Posterior vena cava (tissue), 2 donors: ENCODE measurements at places on chromosomes 4 and X. TPM values are rescaled to one million over a fixed set of nuclear protein-coding genes. Genes with fewer than 3 reads are reported as not detected.

TMEM156 gene
- 0.65 TPM for total RNA-seq

GRCh38 chr4:156756118-156756517 is 215.5 kb downstream of the PDGFC start:
- no peak for DNase-seq

LRIT3 gene
- total RNA-seq, result 0.09 TPM

DNA sequence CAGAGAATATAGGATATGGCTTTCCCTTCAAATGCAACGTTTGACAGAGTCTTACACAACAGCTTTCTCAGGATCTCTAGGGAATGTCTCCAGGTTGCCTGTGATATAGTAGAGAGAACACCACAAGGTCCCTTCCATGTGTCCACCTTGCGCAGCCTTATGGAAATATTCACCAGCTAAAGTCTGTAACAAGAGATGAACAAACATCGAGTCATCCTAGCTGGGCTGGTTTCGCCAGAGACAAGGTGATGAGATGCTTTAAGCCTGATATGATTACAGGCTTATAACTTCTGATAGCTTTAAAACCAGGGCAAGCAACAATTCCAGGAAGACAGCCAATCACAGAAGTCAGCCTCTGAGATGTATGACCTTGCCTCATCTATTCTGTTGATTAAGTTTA is 83.8 kb downstream of the SEL1L3 start:
- no peak for DNase-seq

DNA sequence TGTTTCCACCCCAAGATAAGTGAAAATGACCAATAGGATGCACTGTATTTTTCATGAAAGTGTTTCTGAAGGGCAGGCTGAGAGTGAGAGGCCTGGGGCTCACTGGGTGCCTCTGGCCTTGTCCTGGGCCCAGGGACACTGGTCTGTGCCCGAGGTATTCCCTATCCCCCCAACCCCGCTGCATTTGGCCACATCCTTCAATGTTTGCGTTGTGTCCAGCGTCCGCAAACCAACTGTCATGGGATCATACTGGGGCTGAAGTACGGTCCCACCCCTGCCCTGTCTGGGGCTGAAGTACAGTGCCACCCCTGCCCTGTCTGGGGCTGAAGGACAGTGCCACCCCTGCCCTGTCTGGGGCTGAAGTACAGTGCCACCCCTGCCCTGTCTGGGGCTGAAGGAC is 22.0 kb upstream of the MSANTD1 start:
- peak; percentile 41 for DNase-seq

DNA sequence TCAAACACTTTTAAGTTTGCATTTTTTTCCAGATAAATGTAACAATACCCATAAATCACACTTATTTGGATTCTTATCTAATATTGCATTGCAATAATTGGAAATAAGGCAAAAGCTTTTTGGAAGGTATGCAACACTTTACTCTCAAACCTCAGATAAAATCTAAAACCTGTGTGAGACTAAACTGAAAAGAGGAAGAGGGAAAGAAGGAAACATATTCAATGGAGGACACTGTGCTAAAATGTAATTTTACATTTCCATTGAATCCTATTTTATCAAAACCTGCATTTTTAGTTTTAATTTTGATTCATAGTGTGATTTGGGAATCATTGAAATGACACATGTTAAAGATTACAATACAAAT is 99.4 kb downstream of the HPGD start:
- no peak for DNase-seq

DNA sequence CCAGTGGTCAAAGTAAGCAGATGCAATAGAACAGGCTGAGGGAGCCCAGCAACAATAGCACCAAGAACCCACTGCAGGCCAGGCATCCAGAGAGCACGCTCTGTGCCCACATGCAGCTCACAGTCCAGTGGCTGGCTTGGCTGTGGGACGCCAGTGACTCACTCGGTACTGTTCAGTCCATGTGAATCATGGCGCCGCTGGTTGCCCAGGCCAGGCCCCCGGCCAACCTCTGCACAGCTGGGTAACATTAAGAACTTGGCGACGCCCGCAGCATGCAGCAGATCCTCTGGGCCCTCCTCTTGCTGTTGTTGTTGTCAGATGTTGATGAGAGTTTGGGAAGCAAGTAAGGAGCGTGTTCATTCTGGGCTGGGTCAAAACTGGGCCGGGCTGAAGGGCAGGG is 60.5 kb downstream of the MSX1 start:
- peak; percentile 92 for DNase-seq

- DNase-seq, result no peak
Measured at GRCh38 chrX:21728276-21728968, 29.5 kb downstream of the SMPX start.

XAGE1B gene
- total RNA-seq, result not detected

RTL5 gene
- 10.7 TPM for total RNA-seq

DNA sequence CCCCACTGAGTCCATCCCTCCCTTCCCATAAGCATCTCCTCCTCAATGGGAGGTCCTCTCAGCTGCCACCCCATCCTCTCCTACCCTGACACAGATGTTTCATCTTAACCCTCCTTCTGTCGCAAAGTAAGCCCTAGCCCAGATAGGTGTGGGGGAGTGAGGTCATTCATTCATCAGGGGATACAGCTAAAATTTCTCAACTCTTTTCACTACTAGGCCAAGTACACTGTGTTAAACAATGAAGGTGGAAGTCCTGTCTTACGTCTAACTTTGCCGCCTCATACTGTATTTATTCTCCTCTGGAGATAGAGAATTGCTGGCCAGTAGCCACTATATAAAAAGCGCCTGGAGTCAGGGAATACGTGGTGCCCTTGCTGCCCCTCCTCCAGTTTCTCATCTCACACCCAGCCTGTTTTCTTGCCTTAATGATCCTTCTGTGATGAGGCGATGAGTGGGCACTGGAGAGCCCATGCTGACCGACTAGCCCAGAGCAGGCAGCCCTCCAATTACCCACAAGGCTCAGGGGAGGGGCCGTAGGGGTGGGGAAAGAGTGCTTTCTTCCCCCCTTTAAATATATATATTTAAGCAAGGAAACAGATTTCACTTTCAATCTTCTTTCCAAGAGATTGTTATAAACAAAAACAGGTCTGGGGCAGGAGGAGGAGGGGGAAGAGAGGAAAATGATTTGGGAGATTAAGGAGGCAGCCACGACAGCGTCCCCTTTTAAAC is 149.5 kb downstream of the PJA1 start:
- DNase-seq, result no peak

CXCL13 gene
- total RNA-seq, result not detected

DNA sequence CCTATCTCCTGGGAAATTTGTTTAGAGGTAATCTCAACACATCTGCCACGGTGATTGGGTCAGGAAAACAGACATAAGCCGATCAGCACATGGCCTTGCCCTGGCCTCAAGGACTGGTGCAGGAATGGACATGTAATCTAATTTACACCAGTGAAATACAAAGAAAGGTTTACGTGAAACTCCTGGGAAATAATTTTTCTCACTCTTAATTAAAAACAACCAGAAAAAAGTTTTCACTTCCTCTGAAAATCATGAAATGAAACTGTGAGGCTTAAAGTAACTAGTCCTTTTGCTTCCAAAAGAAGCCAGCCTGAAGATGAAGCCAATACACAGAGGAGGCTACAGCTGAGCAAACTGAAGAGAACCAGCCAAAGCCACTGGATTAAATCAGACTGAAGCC is 154.1 kb upstream of the FAM241A start:
- no peak for DNase-seq

DNA sequence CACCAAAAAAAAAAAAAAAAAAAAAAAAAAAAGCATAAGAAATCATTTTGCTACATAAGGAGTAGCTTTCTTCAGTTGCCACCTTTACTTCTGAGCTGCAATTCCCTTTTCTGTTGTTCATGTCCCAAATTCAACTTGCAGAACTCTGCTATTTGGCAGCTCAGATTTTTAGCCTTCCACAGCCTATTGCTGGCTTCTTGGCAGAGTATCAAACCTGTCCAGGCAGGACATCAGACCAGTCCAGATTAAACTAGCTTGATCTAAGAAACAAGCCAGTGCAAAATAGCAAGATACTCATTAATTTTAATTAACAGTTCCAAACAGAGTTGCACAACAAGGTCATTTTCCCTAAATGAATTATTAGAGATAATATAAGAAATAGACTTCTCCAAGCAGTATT is 123.6 kb upstream of the NR3C2 start:
- DNase-seq, result no peak

DNA sequence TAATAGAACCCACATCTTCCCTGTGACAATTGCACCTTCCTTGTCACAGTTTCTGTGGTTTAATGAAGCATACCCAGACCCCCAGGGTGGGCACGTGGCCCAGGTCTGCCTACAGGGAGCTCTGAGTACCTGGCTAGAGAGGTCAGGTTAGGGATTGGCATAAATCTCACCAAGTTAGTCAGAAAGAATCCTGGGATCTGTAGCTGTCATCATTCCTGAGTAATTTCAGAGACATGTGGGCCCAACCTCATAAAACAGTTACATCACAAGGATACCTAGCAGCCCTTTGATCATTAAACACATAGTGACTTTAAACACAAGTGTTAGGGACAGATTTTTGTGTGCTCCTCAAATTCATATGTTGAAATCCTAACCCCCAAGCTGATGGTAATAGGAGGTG is 123.0 kb downstream of the KDR start:
- no peak for DNase-seq

GRCh38 chrX:49840679-49841078 is 11.6 kb downstream of the PAGE4 start:
- DNase-seq, result peak; percentile 79

DNA sequence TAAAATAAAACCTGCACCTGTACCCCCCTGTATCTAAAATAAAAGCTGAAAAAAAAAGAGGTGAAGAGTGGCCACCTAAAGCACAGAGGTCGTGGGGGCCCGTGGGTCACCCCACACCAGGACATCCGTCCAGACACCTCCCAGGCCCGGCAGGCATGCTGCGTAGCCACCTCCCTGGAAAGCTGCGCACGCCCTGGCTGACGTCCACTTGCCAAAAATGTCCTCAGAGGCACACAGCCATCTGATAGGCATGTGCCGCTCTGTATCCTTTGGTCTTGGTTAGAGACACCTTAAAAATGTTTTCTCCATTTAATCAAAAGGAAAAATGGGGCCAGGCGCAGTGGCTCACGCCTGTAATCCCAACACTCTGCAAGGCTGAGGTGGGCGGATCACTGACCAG is 17.7 kb downstream of the FAM53A start:
- no peak for DNase-seq

DNA sequence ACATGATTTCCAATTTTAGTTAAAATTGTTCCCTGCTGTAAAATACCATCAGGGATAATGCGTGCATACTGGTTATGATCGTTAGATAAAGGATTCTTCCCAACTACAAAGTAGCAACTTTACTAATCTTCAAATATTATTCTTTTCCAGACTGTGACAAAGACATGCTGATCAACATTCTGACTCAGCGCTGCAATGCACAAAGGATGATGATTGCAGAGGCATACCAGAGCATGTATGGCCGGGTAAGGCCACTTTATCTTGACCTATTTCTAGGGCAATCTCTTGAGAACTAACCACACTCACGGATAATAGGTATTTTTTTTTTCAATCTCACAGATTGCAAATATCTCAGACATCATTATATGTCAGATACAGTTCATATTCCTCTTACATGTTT is 47.0 kb downstream of the ANXA10 start:
- no peak for DNase-seq

- no peak for DNase-seq
Measured at GRCh38 chr4:106708464-106708816, 327.7 kb downstream of the DKK2 start.

DNA sequence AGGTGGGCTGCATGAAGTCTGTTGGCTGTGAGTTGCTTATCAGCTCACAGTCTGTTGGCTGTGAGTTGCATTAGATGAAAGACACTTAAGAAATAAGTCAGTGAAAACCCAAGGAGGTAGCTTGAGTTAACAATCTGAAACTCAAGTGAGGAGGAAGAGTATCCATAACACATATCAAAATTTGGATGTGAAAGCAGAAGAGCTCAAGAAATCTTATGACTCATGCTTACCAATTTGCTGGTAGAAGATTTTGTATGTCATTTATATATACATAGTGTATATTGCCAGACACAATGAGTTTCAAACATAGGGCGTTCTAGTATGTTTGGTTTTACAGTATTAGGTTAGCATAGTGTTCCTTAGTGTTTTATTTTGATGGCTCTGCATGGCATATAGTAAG is 107.4 kb downstream of the DDIT4L start:
- no peak for DNase-seq

DNA sequence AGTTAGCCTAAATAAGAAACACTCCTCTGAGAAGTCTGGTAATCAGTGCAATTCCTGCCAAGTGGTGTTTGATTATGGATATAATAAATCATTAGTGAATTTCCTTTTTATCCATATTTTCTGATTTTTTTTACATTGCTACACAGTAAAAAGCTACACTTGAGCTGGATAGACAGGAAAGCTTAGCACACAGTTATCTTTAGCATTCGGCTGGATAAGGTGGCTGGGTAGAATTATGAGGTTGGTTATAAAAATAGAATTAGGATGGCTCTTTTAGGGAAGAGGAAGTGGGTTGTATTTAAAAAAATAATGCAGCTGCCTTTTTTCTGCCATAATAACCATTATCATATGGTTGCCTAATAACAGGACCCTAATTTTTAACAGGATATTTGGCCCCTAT is 460.6 kb downstream of the NAF1 start:
- no peak for DNase-seq

UBA1 gene
- 179 TPM for total RNA-seq

CETN2 gene
- total RNA-seq, result 33.1 TPM

PNMA6A gene
- 1.4 TPM for total RNA-seq

SLC6A14 gene
- total RNA-seq, result not detected

GRCh38 chr4:69092980-69093568 is 3.2 kb upstream of the UGT2B7 start:
- no peak for DNase-seq

DNA sequence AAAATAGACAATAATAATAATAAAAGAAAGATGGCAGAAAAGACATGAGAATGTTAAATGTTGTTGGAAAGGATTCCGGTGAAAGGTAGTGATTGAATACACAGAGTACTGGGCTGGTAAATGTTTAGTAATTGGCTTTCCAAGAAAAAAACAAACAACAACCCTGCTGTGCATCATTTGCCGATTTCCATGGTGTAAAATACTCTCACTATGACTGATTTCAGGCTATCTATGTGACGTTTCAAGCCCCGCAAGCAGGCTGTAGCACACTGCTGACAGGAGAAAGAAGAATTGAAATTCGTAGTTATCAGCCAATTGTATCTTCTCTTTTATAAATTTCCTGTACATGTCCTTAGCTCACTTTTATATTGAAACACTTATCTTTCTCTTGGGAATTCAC is 13.6 kb upstream of the SEPTIN6 start:
- no peak for DNase-seq

DNA sequence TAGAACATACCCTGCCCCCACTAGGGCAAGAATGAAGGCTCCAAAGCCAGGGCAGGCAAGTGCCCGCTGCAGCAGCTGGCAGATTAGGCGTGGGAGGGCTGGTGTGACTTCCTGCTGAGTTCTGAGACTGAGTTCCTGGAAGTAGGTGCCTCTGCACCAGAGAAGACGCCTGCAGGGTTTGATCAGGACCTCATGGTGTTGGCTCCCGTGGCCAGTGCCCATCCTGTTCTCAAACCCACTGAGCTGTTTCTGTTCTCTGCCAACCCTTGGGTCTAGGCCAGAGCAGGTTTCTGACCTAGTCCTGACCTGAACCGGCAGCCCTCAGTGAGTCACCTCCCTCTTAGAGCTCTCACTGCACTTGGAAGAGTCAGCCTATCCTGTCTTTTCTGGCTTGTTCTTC is 220.7 kb downstream of the HS6ST2 start:
- no peak for DNase-seq

ARHGAP36 gene
- total RNA-seq, result not detected

PCDH19 gene
- total RNA-seq, result 1.1 TPM
